ENCODE measurements at places on chromosomes 7 and 10. TPM values are rescaled to one million over a fixed set of nuclear protein-coding genes. Genes with fewer than 3 reads are reported as not detected.

MYH16 gene
- total RNA-seq = 0.34 TPM

CLDN15 gene
- 1.7 TPM for total RNA-seq

CDC14C gene
- total RNA-seq = 0.07 TPM

C10orf67 gene
- 0.05 TPM for total RNA-seq

SLC16A9 gene
- 0.07 TPM for total RNA-seq

TRDMT1 gene
- total RNA-seq = 2.6 TPM

PRKG1 gene
- 1.7 TPM for total RNA-seq

SPDYE11 gene
- total RNA-seq = not detected

CALY gene
- not detected for total RNA-seq

LRRC72 gene
- total RNA-seq = not detected

TEX36 gene
- 0.10 TPM for total RNA-seq

HABP2 gene
- not detected for total RNA-seq

HBP1 gene
- total RNA-seq = 61.5 TPM

ZNF485 gene
- 3.7 TPM for total RNA-seq

SHOC2 gene
- 23.2 TPM for total RNA-seq

YKT6 gene
- total RNA-seq = 106 TPM

TAS2R5 gene
- not detected for total RNA-seq

RASSF4 gene
- 8.4 TPM for total RNA-seq

ANKRD2 gene
- total RNA-seq = not detected

MRLN gene
- not detected for total RNA-seq

SSC4D gene
- 0.44 TPM for total RNA-seq

GPER1 gene
- 0.25 TPM for total RNA-seq

HDAC9 gene
- 25.3 TPM for total RNA-seq

PRRT4 gene
- not detected for total RNA-seq

GPR15LG gene
- total RNA-seq = not detected

OPALIN gene
- total RNA-seq = not detected

MAGI2 gene
- 1.2 TPM for total RNA-seq

GHRHR gene
- not detected for total RNA-seq

HOXA4 gene
- total RNA-seq = 4.9 TPM

ZP3 gene
- 1.9 TPM for total RNA-seq

AZGP1 gene
- total RNA-seq = 0.62 TPM

DYNC1I1 gene
- total RNA-seq = 4.4 TPM

ICA1 gene
- not detected for total RNA-seq

MSMB gene
- not detected for total RNA-seq

NPSR1 gene
- total RNA-seq = not detected

LAMTOR4 gene
- 157 TPM for total RNA-seq

TBX20 gene
- total RNA-seq = 4.3 TPM

ARHGAP22 gene
- 18.9 TPM for total RNA-seq

IGFBP3 gene
- 20.1 TPM for total RNA-seq

DTX2 gene
- total RNA-seq = 21.9 TPM
